ENCODE measurements at places on chromosomes 1 and 21.

- DNase-seq = no peak
Measured at GRCh38 chr21:36377391-36377842, 7.8 kb upstream of the CHAF1B start.

DNA sequence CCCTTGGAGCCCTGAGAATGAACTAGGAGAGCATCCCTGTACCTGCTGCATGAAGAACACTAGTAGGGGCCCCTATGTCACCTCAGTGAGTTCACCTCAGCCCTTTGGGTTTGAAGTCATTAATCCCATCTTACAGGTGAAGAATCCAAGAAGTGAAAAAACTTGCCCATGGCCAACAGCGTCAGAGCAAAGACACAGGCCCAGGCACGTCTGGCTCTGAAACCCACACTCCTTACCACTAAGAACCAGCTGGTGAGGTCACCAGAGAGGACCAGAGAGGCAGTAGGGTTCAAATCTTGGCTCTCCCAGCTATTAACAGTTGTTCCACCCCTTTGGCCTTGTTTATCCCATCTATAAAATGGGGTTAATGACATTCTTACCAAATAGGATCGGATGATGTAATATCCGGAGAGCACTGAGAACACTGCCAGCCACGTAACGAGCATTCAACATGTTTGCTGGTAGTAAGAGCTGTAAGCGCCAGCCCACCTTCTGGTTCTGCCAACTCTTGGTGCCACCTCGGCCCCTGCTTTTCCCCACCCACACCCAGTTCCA is 8.8 kb downstream of the MATN1 start:
- no peak for DNase-seq

- no peak for DNase-seq
Measured at GRCh38 chr1:2193514-2194281, 874 bp downstream of the FAAP20 start.

GRCh38 chr1:159066108-159066507 is 10.5 kb downstream of the AIM2 start:
- no peak for DNase-seq

- DNase-seq = no peak
Measured at GRCh38 chr1:87466621-87467020, 137.9 kb downstream of the LMO4 start.

- no peak for DNase-seq
Measured at GRCh38 chr1:182388392-182389134, 3.0 kb downstream of the GLUL start.

GRCh38 chr1:6731905-6732304 is 30.3 kb upstream of the DNAJC11 start:
- no peak for DNase-seq

DNA sequence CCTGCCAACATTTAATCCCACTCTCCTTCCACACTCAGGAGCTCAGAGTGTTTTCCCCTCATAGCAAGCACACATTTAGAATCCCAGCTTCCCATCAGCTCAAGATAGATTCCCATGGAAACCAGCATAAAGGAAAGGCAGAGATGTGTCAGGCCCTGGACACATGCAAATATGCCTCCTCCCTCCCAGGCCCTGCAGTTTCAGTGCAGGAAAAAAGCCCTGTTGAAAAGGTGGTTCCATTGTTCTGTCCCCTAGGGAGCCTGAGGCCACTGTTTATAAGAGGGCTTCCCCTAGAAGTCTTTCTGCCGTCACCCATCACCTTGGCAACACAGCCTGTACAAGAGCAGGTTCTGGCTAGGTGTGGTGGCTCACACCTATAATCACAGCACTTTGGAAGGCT is 3.6 kb downstream of the CACNA1S start:
- DNase-seq = no peak

DNA sequence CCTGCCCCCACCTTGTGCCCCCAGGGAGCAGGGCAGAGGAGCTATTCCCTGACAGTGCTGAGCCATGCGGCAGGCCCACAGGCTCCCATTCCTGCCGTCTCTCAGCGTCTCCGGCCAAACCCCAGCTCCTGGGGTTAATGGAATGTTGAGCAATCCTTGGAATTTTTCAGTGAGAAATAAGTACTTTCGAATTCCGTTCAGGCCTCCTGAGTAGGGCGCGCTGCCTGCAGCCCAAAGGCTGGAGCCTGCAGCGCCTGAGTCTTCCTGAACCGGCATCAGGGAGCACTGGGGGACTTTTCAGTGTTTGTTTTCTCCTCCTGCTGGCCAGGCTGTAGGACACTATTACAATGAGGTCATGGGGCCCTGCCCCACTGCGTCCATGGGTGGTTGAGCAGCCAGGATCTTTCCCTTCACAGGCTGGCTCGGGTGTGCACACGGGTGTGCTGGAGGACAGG is 33.3 kb upstream of the CSF1 start:
- no peak for DNase-seq

DNA sequence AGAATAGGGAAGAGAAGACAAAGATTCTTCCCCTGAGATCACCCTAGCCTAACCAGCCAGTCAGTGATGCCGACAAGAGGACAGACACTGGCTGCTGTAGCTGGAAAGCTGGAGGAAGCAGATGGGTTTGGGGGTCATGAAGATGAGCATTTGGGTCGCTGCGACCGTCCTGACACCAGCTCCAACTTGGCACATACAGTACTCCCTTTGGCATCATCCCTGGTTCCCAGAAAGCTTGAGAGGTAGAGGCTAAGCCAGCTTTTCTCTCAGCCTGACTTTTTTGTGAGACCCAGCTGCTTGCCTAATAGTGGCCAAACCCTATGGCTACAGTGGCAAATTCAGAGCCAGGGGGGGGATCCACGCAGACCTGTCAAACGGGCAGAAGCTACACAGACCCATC is 43.0 kb upstream of the IKBKE start:
- no peak for DNase-seq
